ENCODE measurements at places on chromosomes 4 and X.

DNA sequence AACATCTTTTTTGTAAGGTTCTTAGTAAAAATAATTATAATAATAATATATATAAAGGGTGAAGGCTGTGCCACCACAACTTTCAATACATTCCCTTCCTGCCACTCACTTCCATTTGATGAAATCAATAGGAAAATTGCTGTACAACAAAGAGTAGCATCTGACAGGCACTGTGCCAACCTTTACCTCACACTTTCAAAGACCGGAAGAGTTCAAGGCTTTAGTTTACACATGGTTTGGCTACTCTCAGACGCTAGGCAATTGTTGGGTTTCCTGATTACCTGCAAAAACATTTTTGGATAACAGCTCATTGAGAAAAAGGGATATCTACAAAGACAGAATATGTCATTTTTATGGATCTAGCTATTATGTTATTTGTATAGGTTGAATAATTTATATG, 5.5 kb upstream of the ING2 start:
- DNase-seq = no peak
- peaks cover under 1% of the 10 kb centered on the region for H3K36me3 ChIP-seq
- H3K4me3 ChIP-seq = no peak overlapping the region
- H3K4me1 ChIP-seq = peaks cover 7% of the 10 kb centered on the region
- H3K27me3 ChIP-seq = no peaks in the 10 kb centered on the region

- DNase-seq = peak; percentile 31
- no peaks in the 10 kb centered on the region for H3K4me1 ChIP-seq
- no peak overlapping the region for H3K27ac ChIP-seq
- H3K36me3 ChIP-seq = no peaks in the 10 kb centered on the region
- no peaks in the 10 kb centered on the region for H3K27me3 ChIP-seq
Measured at GRCh38 chrX:77918568-77918967, 8.1 kb downstream of the ATP7A start.

DNA sequence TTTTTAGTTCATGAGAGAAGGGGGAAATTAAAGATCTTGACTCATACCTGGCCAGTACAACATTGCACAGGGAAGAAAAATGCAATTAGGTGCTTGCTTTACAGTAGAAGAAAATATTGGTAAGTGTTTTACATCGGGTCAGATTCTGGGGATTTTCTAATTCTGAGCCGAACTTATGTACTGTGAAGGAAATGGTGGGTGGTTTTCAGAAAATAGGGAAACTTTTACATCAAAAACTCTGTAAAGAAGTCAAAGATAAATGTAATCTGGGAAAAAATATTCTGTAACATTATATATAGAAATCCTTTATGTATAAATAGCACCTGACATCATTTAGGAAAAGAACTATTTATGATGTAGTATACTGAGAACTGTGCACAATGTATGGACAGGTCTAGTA, 75.4 kb downstream of the KDM6A start:
- H3K4me3 ChIP-seq = no peak overlapping the region
- H3K27ac ChIP-seq = no peak overlapping the region
- peaks cover 4% of the 10 kb centered on the region for H3K4me1 ChIP-seq
- H3K36me3 ChIP-seq = no peaks in the 10 kb centered on the region
- no peaks in the 10 kb centered on the region for H3K27me3 ChIP-seq
- no peak for DNase-seq

DNA sequence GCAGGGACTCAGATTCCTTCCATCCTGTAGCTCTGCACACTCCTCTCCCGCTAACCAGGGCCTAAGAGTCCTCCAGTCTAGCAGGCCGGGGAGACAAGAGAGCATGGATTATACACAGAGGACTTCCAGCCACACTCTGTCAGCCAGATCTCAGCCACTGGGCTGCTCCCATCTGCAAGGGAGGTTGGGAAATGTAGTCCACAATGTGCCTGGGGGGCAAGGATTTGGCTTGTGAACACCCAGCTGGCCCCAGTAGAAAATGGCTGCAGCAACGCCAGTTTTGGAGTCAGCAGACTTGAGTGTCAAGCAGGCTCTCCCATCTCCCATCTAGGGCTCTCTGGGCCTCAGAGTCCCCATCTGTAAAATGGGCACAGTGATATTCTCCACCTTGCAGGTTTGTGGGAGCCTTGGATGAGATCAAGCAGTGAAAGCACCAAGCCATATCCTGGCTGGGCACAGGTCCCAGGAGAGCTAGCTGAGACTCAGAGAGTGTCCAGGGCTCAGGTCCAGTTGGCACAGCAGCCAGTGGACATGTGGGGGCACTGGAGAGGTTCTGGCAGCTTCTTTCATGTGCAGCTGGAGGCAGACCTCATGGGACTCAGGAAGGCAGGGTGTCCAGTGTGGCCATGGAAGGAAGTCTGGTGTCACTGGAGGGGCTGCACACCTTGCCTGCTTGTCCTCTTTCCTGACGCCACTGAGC, 14.6 kb downstream of the PSAPL1 start:
- H3K4me3 ChIP-seq = no peak overlapping the region
- H3K4me1 ChIP-seq = no peaks in the 10 kb centered on the region
- H3K36me3 ChIP-seq = no peaks in the 10 kb centered on the region
- H3K27ac ChIP-seq = no peak overlapping the region

DNA sequence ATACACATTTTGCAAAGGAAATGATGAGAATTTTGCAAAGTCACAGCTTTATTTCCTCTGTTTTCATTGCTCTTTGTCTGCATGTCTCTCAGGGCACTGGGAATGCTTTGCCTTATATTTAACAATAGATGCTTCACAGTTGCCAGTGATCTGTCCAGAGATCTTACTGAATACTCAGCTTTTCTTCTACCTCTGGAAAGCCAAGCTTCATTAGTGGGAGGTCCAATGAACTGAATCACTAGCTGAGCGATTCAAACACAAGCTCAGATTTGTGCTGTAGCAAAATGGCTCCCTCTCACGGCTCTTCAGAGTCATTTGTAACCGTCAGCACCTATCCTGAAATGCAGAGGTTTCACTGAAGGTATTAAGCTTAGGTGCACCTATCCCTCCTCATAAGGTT, 138.9 kb downstream of the DCLK2 start:
- H3K4me3 ChIP-seq = no peak overlapping the region
- H3K27ac ChIP-seq = peak overlapping the region; percentile 14
- H3K4me1 ChIP-seq = peaks cover 11% of the 10 kb centered on the region
- no peaks in the 10 kb centered on the region for H3K36me3 ChIP-seq
- peak; percentile 84 for DNase-seq

All from astrocyte (in vitro differentiated cells and primary cell).